ENCODE measurements at places on chromosomes 7 and 10.
A peak's percentile ranks its signal among the peaks of the same experiment; 100 is the strongest.

- DNase-seq: no peak
Measured at GRCh38 chr7:137816696-137817320, 30.0 kb downstream of the DGKI start.

GRCh38 chr7:2637505-2638223, 5.9 kb downstream of the TTYH3 start:
- no peak for DNase-seq

DNA sequence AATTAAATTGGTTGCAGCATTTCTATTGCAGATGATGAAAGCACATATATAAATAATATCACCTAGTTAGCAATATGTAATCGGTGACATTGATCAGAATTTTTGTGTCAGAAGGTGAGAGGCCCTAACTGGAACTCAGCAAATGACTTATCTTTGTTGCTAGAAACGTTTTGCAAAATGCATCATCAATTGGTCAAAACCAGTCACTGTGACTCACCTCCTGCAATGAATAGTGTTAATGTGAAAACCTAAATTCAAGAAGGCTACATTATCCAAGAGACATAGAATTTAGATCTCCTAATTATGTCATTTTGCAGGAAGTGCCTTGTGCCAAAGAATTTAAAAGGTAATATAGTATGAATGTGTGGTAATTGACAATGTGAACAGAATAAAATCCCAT, 9.8 kb upstream of the PNLIPRP3 start:
- no peak for DNase-seq

DNA sequence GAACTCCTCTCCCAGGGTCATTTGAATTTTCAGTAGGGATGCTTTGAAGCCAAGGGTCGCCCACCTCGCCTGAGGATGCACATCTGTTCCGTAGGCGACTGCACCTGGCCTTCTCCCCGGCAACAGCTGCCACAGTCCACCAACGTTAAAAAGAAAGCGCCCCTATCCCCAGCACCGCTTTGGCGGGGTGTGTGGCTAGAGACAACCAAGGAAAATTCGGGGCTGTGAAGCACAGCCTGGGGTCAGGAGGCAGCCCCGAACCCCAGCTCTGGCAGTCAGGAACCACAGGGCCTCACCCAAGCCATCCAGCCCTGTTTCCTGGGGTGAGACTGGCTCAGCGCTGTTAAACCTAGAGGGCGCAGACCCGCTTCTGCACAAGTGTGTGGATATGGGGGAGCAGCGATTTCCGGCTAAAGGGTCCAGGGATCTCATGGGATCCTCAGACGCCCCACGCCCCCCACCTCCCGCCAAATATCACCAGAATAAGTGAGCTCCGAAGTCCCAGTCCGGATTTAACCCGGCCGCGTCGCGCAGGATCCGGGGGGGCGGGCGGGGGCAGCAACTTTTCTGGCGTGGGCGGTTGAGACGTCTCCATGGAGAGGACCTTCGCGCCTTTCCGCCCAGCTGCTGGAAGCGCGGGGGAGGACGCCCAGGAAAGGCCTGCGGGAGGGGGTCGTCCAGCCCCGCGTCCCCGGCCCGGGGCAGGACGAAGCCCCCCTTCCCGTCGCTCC, 822 bp downstream of the ZC3HAV1L start:
- peak; percentile 65 for DNase-seq

GRCh38 chr10:122853665-122854313, 8.1 kb upstream of the CUZD1 start:
- peak; percentile 44 for DNase-seq

DNA sequence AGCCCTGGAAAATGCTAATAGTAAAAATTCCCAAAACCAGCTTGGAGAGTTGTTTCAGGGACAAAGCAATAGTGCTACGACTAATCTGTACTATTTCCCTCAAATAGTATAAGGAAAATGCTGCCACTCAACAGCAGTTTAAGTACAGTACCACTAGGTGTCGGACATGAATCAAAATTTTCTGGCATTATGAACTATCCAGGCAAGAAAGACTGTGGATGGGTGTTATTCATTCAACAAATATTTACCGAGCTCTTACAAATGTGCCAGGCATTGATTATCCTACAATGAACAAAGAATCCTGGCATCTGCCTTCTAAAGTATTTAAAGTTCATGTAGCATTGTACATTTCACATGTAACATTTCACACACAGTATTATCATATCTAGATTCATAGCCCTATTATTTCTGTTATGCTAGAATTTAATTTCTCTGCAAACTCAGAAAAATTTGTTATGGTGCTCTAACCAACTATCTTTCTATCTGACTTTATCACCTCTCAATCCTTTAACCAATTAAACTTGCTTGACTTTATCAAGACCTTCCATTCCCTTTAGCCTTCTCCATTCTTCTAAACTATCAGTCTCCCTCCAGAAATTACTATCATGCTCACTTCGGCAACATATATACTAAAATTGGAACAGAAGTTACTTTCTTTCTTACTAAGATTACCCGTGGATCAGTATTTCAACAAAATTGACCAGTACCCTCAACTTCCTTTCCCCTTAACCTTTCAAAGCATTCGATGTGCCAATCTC, 80.6 kb downstream of the ARHGAP21 start:
- DNase-seq: peak; percentile 32

DNA sequence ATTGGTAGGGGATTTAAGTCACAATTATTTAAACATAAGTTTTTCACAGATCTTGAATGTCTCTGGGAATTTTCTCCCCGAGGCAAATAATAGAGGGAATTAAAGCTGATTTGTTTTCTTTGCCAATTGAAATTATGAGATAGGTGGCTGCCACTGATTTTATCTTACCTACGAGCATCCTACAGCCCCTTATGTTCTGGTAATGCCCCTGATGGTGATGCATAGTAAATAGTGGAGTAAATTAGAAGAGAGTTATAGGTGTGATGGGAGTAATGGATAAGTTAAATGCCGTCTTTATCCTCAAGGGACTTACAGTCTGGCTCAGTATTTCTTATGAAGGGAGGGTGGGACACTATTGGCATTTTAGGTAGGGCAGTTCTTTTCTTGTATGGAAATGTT, 58.1 kb downstream of the HDAC9 start:
- DNase-seq: no peak

DNA sequence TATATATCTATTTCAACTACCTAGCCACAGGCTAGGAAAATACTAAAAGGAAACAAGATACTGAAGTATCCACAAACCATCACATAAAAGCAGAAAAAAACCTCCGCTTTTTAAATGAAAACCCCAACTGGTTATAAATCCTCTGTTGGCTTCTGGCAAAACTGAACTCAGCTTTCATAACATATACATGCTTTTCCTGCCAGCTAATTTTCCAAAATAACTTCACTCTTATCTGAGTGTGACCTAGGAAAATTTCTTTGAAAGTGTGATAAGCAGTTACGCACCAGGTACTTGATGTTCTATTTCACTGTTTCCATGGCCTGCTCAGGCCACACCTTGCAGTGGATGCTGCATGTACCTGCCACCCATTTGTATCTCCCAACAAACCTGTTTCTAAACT, 11.8 kb downstream of the FAM3C start:
- DNase-seq: no peak

DNA sequence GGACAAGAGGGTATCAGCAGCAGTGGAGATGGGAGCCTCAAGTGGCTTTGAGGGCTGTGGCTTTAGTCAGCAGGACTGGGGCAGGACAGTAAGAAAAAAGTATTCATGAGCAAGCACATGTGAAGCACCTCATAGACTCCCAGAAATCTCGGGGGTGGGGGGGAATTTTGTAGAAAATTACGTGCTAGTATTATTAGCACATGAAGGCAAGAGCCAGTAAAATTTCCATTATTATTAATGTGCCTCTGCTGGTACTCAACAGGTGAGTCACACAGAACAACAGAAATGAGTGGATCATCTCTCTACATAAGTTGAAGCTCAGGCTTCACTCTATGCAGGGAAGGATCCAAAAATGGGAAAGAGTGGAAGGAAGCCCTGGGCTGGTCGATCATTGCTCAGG, 114.5 kb downstream of the MYOF start:
- no peak for DNase-seq

GRCh38 chr10:98980353-98980752, 255.3 kb downstream of the HPSE2 start:
- no peak for DNase-seq

- no peak for DNase-seq
Measured at GRCh38 chr10:125739994-125740679, 20.6 kb downstream of the EDRF1 start.

GRCh38 chr7:70152313-70152712, 554.0 kb downstream of the AUTS2 start:
- DNase-seq: no peak

DNA sequence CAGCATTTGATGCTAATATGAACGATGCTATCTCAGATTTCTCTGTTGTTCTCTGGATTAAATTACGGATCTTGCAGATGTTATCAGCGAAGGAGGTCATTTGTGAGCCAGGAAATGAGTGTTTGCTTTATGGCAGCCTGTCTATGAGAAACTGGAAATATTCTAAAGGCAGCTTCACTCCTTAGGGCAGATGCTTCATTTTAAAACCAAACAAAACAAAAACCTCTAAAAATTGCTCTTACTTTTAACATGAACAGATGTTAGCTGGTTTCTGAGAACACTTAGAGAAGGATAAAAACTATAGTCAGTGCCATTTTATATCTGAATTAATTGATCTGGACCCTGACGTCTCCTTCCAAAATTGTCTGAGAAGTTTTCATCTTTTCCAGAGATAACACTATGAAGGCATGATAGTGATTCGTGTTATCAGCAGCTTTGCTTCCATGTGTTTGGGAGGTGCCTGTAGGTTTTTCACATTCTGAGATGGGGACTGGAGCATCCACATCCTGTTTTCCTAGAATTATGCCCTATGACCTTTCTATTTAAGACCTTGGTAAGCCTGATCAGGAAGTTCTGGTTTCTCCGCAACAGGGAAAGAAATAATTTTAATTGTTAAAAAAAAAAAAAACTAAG, 53.1 kb downstream of the CPED1 start:
- DNase-seq: no peak

- DNase-seq: no peak
Measured at GRCh38 chr10:17406036-17406834, 48.2 kb downstream of the ST8SIA6 start.

DNA sequence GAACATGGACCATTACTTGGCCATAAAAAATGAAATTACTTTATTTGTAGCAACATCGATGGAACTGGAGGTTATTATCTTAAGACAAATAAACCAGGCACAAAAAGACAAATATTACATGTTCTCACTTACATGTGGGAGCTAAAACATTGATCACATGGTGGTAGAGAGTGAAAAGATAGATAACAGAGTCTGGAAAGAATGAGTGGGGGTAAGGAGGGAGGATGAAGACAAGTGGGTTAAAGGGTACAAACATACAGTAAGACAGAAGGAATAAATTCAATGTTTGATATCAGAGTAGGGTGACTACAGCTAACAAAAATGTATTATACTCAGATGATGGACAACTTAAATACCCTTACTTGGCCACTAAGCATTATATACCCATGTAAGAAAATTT, 100.0 kb upstream of the WNT16 start:
- no peak for DNase-seq

DNA sequence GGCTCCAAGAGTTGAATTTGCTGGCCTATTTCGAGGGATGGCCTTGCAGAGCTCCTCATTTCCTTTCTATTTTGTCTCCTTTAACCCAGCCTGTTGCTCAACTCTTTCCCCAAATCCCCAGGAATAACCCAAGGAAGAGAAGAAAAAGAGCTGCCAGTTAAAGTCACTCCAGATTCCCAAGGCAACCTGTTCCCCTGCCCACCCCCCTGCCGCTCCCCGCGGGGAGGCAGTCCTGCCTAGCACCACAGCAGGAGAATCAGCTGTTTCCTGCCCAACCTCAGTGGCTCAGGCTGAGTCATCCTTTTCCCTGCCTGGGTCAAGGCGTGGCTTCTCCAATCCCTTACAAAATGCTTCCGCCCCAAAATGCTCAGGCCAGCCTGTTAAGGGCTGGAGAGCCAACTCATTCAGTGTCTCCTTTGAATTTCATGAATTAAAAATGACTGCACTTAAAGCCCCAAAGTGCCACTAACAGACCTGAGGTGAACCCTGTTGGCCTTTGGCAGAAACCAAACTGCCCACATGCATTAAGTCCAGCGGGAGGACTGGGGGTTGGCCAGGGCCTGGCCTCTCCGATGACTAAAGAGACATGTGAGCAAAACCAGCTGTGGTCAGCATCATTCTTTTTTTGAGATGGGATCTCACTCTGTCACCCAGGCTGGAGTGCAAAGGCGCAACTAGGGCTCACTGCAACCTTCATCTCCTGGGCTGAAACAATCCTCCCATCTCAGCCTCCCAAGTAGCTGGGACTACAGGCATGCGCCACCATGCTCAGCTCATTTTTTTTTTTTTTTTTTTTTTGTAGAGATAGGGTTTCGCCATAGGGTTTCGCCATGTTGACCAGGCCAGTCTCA, 83.2 kb upstream of the KIF5B start:
- peak; percentile 27 for DNase-seq

GRCh38 chr7:75842836-75843446, 29.3 kb upstream of the CCL24 start:
- no peak for DNase-seq

GRCh38 chr7:7237201-7237977, 55.0 kb downstream of the C1GALT1 start:
- DNase-seq: no peak

- DNase-seq: peak; percentile 45
Measured at GRCh38 chr10:26556748-26557640, 118.9 kb downstream of the APBB1IP start.

DNA sequence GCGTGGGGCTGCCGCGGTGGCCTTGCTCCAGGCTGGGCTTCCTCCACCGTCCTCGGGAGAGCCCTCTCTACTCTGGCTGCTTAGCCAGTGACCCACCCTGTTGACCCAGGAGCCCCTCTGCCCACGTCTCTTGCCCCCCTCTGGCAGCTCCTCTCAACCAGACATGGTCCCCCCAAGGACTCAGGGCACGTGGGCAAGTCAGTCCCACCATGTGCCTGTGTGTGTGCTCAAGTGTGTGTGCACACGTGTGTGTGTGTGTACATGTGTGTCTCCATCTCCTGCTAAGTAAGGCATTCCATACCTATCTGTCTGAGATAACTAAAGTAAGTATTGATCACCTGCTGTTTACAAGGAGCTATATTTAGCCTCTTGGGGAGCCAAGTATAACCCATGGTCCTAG, 101.0 kb downstream of the C10orf105 start:
- DNase-seq: no peak

All from DND-41 (cell line).